NCI-H524 (cell line): ENCODE measurements at places on chromosomes 3 and 15.

DNA sequence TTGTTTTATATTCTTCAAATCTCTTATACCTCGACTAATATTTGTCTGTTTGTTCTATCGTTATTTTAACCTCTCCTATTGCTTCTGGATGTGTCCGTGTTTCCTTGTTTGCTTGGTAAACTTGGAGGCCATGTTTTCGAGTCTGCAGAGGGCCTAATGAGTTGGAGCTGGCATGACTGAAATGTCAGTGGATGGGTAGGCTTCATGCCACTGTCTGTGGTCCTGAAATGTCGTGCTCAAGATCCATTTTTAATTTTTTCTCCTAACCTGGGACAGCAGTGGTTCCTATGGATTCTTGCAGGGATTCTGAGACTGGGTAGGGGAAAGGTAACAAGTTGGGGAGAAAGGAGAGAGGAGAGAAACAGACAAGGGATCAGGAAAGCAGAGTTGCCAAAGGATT, 18.8 kb upstream of the GASK1A start:
- no peak for DNase-seq

DNA sequence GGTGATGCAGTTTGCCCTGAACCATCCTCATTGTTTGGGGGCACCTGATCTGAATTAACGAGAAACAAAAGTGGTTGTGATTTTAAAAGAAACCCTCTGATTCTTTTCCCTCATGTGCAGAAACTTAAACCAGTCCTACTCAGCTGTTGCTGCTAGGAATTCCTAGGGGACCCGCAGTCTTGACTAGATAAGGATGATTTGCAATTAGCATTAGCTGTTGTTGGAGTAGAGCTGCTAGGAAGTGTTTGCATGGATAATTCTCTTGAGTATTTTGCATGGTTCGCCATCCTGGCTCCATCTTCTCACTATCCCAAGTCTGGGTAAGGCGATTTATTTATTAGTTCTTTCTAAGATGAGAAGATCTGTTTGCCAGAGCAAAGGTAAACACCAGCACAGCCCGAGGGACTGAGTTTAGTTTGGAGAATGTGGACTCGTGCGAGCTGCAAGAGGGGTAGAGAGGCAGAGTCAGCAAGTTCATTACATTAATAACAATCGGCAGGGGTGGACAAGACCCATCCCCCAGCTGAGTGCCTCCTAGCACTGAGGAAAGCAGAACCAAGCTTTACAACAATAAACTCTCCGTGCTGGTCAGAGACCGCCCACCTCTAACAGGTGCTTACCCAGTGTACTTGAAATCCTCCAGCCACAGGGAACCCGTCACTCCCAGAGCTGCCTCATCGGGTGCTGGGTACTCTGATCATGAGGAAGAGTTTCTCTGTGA, 4.1 kb downstream of the FGD5 start:
- no peak for DNase-seq

- no peak for DNase-seq
These were observed 1.1 kb upstream of the FAM3D start for GRCh38 chr3:58667704-58668103.

- no peak for DNase-seq
These were observed 18.5 kb downstream of the DENND4A start for GRCh38 chr15:65773386-65774111.

DNA sequence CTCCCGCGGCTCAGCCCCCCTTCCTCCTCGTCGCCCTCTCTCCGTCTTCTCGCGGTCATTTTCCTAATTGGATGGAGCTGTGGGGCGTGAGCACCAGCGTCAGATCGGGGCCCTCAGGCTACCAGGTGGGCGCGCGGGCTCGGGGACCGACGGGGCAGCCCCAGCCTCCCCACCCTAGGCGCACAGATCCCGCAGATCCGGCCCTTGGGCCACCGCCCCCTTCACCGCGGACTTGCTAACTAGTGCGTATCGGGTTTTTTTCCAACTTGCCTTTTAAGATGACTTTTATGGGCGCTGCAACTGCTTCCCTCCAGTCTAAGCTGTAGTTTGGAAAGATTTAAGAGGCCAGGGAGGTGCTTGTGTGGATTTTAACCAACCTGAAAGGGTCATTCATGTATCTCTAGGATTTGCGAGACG, 1.3 kb downstream of the ZNF710 start:
- peak; percentile 7 for DNase-seq

DNA sequence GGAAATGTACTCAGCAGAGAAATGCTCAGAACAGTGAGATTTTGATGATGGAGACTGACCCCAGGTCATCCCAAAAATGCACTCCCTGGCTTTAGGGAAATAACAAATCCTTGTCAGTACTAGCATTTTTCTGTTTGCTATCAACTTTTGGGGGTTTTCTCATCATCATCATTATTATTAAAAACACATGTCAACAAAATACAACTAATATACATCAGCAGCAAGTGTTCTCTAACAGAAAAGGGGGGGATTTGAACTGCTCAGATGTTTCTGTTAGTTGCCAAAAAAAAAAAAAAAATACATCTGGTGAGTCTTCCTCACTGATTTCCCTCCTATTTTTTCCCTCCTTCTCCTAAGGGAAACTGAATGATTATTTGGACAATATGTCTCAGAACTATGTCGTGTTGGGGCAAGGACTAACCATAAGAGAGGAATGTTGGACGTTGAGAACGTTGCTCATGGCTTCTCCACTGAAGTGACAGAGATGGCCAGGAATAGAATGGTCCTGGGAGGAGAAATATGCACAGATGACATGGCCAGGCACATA, 230.0 kb upstream of the MCTP2 start:
- DNase-seq = no peak

- peak; percentile 56 for DNase-seq
These were observed 123.8 kb upstream of the BNIP2 start for GRCh38 chr15:59812889-59813288.

- DNase-seq = peak; percentile 8
These were observed 80.1 kb upstream of the CHRM5 start for GRCh38 chr15:33888176-33888575.

DNA sequence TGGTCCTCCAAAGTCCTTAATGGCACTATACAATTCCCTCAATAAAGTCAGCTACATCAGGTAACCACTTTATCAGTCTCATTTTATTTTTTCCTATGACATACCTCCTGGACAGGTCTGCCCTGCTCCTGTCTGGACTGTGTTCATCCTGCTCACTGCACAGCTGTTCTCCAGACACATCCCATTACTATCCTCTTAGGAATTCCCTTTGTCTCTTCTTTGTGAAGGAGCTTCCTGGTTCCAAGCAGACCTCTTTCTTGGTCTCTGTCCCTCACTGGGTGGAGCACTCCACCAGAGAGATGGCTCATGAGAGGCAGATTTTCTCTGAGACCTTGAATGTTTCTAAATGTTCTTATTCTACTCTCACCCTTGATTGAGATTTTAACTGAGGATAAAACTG, 60.1 kb downstream of the KY start:
- no peak for DNase-seq

DNA sequence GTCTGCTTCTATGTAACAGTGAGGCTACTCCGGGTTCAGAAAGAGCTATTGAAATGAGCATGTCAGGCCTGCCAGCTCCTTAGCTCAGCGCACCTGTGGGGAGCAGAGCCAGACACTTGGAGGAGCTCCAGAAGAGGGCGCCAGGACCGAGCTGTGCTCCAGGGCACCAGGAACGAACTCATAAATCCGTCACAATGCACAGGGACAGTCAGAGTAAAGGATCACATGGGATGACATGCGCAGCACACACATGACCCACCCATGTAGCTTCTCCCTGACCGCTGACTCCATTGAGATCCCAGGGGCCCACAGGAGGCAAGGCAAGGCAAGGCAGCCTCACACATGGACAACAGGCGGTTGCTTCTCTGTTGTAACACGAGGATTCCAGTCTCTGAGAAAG, 26.0 kb upstream of the GNB5 start:
- DNase-seq = peak; percentile 5

GRCh38 chr15:99476413-99477222, 89.2 kb upstream of the MEF2A start:
- DNase-seq = no peak

GRCh38 chr15:69616558-69616957, 163.9 kb downstream of the RPLP1 start:
- DNase-seq = no peak

DNA sequence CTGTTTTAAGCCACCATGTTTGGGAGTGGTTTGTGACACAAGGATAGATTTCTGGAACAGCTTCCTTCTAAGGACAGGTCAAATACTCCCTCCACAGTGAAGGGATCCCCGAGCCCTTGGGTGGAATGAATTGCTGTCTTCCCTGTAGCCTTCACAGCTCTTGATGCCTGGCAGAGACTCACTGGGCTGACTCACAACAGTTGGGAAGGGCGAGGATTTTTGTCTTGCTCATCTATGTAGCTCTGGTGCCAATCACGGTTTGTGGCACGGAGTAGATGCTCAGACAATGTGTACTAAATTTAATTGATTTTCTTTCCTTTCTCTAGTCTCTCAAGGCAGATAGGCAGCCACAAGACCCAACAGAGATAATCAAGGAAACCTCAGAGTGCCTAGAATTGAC, 27.0 kb downstream of the CRYGS start:
- DNase-seq = no peak

DNA sequence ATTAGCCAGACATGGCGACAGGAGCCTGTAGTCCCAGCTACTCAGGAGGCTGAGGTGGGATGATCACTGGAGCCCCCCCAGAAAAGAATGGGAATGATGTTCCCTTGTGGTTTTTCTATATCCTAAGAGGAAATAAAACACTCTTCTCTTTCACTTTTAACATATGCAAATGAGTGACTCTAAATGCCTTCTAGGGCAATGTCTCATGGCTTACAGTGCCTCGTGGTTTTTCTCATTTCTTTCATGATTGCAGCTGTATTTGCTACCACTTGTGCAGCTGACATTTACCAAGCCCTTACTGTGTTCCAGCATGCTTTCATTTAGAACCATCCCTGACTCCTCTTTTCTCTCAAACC, 26.4 kb downstream of the STOML1 start:
- no peak for DNase-seq

- no peak for DNase-seq
These were observed 118.1 kb downstream of the SLC25A26 start for GRCh38 chr3:66338927-66339326.

GRCh38 chr15:59273234-59273633, 66.6 kb downstream of the LDHAL6B start:
- no peak for DNase-seq

DNA sequence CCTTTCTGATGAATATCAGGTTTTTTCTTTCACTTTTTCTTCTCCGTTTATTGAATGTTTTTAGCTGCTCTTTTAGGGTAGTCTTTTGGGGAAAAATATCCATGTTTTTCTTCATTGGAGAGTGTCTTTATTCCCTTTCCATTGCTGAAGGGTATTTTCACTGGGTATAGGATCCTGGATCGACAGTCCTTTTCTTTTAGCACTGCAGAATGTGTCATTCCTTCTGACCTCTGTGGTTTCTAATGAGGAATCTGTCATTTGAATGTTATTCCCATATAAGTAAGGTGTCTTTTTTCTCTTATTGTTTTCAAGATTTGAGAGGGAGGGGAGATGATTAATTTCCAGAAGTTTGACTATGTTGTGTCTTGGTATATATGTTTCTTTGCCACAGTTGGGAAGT, 96.8 kb downstream of the BBX start:
- no peak for DNase-seq

GRCh38 chr3:173553635-173554280, 156.2 kb downstream of the NLGN1 start:
- DNase-seq = peak; percentile 49

DNA sequence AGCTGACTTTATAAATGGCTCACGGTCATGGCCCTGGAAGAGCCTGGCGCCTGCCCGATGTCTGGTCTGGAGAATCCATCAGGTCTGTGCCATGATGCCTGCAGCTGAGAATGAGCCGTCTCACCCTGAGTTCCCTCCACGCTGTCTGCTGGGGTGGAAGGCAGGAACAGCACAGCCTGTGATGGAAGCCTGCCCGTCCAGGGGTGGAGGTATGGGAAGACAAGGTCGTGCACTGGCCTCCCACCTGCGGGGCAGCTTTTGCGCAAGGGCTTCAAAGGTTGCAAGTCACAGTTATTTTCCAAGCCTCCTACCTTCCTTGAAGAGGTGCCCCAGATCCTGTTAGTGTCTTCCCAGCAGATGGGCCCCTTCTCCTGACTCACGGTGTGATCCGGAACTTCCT, 275.5 kb downstream of the FAM43A start:
- no peak for DNase-seq

- DNase-seq = peak; percentile 59
These were observed 159.6 kb downstream of the XXYLT1 start for GRCh38 chr3:195111319-195111705.

DNA sequence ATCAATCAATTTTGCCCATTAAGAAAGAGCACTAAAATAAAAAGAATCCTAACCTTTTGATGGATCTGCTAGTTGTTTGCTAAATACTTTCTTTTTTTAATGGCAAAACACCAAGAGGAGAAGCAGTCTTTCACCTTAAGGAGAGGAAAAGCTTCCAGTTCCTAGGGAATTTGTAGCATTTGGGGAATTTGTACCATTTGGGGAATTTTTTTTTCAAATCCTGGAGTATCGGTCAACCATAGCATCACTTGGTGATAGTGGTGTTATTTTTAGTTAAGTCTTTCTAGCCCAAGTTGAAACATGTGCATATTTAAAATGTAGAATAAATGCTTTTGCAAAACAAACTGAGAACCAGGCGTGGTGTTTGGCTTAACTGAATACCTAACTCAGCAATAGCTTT, 117.5 kb upstream of the SEMA6D start:
- DNase-seq = no peak

DNA sequence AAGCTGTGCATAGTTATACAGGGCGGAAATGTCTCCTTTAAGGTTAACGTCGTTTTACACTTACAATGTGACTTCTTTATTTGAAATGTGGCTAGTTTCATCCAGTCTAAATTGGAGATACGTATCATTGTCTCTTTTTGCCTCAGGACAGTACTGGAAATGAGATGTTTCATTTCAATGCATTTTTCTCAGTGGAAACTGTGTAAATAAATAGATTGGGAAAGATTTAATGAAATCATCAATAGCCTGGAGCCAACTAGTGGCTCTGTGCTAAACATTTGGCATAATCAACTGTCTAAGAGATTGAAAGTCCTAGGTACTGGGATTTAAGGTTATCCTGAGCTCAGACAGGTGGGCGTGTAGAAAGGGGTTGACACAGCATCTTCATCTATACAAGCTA, 691.5 kb upstream of the CCDC54 start:
- DNase-seq = no peak

DNA sequence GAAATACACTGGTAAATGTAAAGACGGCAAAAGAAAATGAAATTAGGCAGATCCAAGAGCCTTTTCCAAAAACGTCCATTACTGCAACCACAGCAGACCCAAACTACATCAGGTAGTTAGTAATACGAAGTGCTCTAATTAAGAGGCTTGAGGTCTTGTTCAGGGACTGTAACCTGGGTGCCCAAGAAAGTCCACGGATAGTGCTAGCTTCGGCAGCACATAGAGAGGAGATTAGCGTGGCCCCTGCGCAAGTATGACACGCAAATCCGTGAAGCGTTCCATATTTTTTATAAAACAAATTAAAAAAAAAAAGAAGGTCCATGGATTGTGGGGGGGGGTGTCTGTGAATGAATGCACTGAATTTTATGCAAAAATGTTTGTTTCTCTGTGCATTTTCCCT, 1.4 kb downstream of the COPB2 start:
- DNase-seq = no peak

GRCh38 chr3:100516838-100517237, 24.4 kb downstream of the TMEM45A start:
- no peak for DNase-seq
